Immature natural killer cell (primary cell): ENCODE measurements at places on chromosomes 4 and X. TPM values are rescaled to one million over a fixed set of nuclear protein-coding genes. Genes with fewer than 3 reads are reported as not detected.

- H3K4me1 ChIP-seq, result peaks cover 5% of the 10 kb centered on the region
- no peak overlapping the region for H3K27ac ChIP-seq
- no peaks in the 10 kb centered on the region for H3K27me3 ChIP-seq
- no peak for DNase-seq
These were observed 7.2 kb downstream of the RAB28 start for GRCh38 chr4:13476915-13477314.

DNA sequence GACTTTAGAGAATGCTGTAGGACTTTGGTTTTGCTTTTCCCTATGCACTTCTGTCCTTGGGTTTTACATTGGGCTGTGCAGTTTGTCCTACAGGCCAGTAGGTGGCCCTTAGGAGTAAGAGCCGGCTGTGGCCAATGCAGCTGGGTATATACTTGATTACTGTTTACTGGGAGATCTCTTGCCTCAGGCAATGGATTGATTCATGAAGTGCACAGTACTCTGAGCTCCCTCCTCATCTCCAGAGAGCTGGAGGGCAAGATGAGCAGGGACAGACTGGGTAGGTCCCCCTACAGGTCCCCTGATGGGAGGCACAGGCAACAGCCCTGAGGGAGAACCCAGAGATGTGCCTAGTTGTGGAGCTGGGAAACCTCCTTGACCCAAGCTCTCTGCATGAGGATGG is 103.8 kb upstream of the QRFPR start:
- H3K4me3 ChIP-seq, result no peak overlapping the region
- H3K27me3 ChIP-seq, result no peaks in the 10 kb centered on the region
- H3K4me1 ChIP-seq, result no peaks in the 10 kb centered on the region
- no peak for DNase-seq
- no peak overlapping the region for H3K27ac ChIP-seq
- H3K36me3 ChIP-seq, result no peaks in the 10 kb centered on the region

GRCh38 chr4:42658261-42658660 is 1.4 kb upstream of the ATP8A1 start:
- no peak for DNase-seq
- peaks cover 44% of the 10 kb centered on the region for H3K4me1 ChIP-seq
- H3K4me3 ChIP-seq, result peak overlapping the region; percentile 92
- H3K27ac ChIP-seq, result peak overlapping the region; percentile 95
- peaks cover 8% of the 10 kb centered on the region for H3K27me3 ChIP-seq
- H3K36me3 ChIP-seq, result peaks cover under 1% of the 10 kb centered on the region

GRCh38 chr4:158176108-158176507 is 3.3 kb upstream of the GASK1B start:
- H3K27me3 ChIP-seq, result no peaks in the 10 kb centered on the region
- no peak for DNase-seq
- no peak overlapping the region for H3K4me3 ChIP-seq
- H3K27ac ChIP-seq, result no peak overlapping the region
- no peaks in the 10 kb centered on the region for H3K36me3 ChIP-seq

DNA sequence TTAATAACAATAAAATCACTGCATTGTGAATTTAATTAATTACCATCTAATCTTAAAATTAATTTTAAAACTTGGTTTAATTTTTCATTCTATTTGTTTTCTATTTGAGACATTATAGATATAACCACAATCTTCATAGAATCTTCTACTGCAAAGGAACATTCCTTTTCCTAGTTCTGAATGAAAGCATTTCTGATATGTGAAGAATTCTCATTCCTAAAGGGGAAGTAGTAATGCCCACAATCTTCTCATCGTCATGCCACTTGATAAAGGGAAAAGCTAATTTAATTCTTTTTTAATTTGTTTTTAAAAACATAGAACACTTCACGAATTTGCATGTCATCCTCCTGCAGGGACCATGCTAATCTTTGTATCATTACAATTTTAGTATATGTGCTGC is 23.7 kb downstream of the MGARP start:
- no peak overlapping the region for H3K4me3 ChIP-seq
- H3K36me3 ChIP-seq, result no peaks in the 10 kb centered on the region
- no peak for DNase-seq
- H3K27me3 ChIP-seq, result no peaks in the 10 kb centered on the region
- no peak overlapping the region for H3K27ac ChIP-seq

DNA sequence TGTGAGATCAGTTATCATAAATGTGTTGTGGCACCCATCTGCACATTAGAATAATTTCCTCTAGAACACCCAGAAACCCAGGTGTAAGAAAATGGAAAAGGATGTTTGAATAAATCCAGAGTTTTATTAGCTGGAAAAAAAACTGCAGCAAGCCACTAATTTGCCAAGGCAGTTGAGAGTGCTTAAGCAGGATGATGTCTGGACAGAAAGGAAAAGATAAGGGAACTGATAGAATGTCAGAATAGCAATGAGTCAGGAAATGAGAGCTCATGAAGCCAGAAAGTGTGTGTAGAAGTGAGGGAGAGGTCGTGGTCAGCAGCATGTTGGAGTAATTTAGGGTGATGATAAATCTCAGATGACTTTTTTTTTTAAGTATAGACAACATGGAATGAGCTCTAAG is 15.2 kb upstream of the NEUROG2 start:
- no peaks in the 10 kb centered on the region for H3K36me3 ChIP-seq
- H3K27me3 ChIP-seq, result peaks cover 9% of the 10 kb centered on the region
- H3K4me3 ChIP-seq, result no peak overlapping the region
- no peak overlapping the region for H3K27ac ChIP-seq
- DNase-seq, result no peak

- no peak for DNase-seq
- H3K4me3 ChIP-seq, result no peak overlapping the region
- no peaks in the 10 kb centered on the region for H3K4me1 ChIP-seq
- H3K36me3 ChIP-seq, result no peaks in the 10 kb centered on the region
These were observed 226.1 kb downstream of the QDPR start for GRCh38 chr4:17285747-17286146.

- H3K36me3 ChIP-seq, result no peaks in the 10 kb centered on the region
- peak; percentile 9 for DNase-seq
- peak overlapping the region; percentile 75 for H3K27ac ChIP-seq
- H3K4me1 ChIP-seq, result peaks cover 43% of the 10 kb centered on the region
These were observed 35.1 kb downstream of the TMLHE start for GRCh38 chrX:155577682-155578081.

- DNase-seq, result no peak
- H3K4me3 ChIP-seq, result no peak overlapping the region
- H3K27me3 ChIP-seq, result peaks cover 2% of the 10 kb centered on the region
- H3K27ac ChIP-seq, result no peak overlapping the region
- no peaks in the 10 kb centered on the region for H3K36me3 ChIP-seq
These were observed 571.3 kb downstream of the PACRGL start for GRCh38 chr4:21271439-21272052.

DNA sequence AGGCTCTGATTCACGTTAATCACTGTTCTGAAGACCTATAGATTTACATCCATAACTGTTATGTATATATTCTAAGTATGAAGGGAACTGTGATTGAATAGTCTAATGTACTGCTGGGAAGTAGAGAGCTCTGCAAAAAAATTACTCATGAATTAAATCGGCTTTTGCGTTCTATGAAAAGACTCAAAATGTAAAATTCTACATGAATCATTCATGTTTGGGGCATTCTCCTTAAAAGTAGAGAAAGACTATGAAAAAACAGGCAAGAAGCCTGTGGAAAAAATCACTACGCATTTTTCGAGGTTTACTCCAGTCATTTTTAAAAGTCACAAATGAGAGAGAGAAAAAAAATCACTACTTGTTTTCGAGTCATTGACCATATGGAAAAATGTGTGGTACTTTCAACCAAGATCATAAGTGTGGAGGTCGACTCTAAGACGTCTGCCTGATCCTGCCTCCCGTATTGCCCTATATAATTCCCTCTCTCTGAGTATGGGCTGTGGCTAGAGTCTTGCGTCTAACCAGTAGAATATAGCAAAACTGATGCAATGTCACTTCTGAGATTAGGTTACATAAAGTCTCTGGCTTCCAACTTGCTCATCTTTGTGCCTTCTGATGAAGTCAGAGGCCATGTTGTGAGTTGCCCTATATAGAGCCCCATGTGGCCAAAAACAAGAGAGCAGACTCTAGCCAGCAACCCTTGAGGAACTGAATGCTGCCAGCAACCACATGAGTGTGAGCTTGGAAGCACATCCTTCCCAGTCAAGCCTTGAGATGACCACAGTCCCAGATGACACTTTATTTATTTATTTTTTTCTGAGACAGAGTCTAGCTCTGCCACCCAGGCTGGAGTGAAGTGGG is 32.1 kb upstream of the VEGFD start:
- no peak overlapping the region for H3K4me3 ChIP-seq
- no peak for DNase-seq
- peaks cover 4% of the 10 kb centered on the region for H3K27me3 ChIP-seq
- H3K36me3 ChIP-seq, result no peaks in the 10 kb centered on the region
- H3K27ac ChIP-seq, result no peak overlapping the region

- H3K4me3 ChIP-seq, result no peak overlapping the region
- no peak for DNase-seq
- peaks cover 2% of the 10 kb centered on the region for H3K27me3 ChIP-seq
- H3K27ac ChIP-seq, result no peak overlapping the region
- peaks cover 13% of the 10 kb centered on the region for H3K4me1 ChIP-seq
These were observed 174.5 kb downstream of the SMIM20 start for GRCh38 chr4:26088433-26088928.

GRCh38 chr4:3202836-3203820 is 45.8 kb upstream of the MSANTD1 start:
- H3K27me3 ChIP-seq, result peaks cover 9% of the 10 kb centered on the region
- peak overlapping the region; percentile 99 for H3K27ac ChIP-seq
- peak overlapping the region; percentile 87 for H3K4me3 ChIP-seq
- peak; percentile 59 for DNase-seq

- no peak overlapping the region for H3K27ac ChIP-seq
- H3K36me3 ChIP-seq, result no peaks in the 10 kb centered on the region
- no peak overlapping the region for H3K4me3 ChIP-seq
- H3K27me3 ChIP-seq, result no peaks in the 10 kb centered on the region
- no peak for DNase-seq
- peaks cover 1% of the 10 kb centered on the region for H3K4me1 ChIP-seq
These were observed 76.7 kb downstream of the FTHL17 start for GRCh38 chrX:30995060-30995700.

DNA sequence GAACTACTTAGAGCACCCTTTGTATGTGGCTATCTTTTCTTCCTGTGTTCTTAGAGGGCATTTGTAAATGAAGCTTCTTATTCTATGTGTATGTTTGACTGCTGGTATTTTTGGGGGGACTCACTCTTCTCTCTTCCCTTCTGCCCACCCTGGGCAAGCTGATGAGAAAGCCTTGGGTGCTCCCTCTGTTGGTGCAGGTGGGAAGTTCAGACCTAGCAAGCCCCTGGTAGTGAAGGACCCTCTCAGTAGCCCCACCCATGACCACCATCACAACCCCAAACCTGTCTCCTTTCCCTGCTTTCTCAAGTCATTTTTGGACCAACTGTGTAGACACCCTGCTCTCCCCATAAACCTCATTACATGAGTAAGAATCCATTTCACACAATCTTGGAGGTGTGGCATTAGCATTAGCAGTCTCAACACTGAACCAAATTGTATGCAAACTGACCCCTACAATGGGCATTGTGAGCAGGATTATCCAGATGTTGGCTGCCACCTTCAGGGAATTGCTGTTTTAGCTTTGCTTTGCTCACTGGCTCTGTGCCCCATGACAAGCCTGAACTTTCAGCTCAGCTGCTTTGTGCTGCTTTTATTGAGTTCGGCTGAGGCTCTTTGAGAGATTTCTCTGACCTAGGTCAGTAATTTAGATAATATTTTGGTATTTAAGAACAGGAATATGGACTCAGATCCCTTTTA is 27.9 kb downstream of the TRIM61 start:
- no peaks in the 10 kb centered on the region for H3K4me1 ChIP-seq
- no peak overlapping the region for H3K4me3 ChIP-seq
- no peak for DNase-seq
- H3K27me3 ChIP-seq, result peaks cover 13% of the 10 kb centered on the region

DNA sequence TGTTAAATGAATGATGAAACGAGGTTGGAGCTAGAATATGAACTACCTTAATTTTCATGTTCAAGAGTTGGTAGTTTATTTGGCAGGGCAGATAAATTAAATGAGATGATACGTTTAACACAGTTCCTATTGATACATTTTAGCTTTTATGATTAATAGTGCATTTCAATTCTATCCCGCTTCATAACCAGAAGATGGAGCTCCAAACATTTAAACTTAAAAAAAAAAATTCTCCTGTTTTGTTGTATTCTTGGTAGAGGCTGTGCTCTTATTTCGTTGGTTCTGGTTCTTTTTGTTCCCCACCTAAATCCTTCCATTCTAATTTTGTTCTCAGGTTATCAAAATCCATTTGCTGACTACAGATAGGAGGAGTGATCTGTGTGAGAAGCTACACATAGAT is 71.8 kb upstream of the PTPN13 start:
- H3K4me1 ChIP-seq, result no peaks in the 10 kb centered on the region
- H3K4me3 ChIP-seq, result no peak overlapping the region
- no peak overlapping the region for H3K27ac ChIP-seq
- no peaks in the 10 kb centered on the region for H3K36me3 ChIP-seq
- DNase-seq, result no peak
- H3K27me3 ChIP-seq, result peaks cover 4% of the 10 kb centered on the region

DNA sequence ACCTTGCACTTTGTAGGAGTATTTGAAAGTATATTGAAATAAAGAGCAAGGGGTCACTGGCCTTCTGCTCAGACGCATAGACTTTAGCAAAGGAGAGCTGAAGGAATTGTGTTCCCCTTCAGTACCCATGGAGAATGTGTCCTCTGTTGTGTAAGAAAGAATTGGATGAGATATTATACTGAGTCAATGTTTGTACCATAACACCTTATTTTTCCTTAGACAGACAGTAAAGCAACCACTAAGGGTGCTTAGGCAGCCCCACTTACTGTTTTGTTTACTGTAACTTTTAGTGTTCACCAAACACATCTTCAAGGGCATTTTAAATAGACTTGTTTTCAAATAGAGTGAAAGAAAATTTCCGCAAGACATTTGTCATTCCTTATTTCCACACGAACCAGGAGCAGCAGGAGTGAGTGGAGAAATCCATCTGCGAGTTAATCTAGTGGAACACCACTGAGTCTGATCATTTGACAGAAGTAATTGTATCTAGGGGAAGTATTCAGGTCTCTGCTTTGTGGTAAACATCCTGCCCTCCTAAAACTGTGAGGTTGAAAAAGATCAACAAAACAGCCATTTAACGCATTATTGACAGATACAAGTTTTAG is 89.5 kb downstream of the SLIT2 start:
- no peaks in the 10 kb centered on the region for H3K36me3 ChIP-seq
- DNase-seq, result no peak
- no peaks in the 10 kb centered on the region for H3K27me3 ChIP-seq
- H3K4me1 ChIP-seq, result no peaks in the 10 kb centered on the region
- no peak overlapping the region for H3K27ac ChIP-seq
- no peak overlapping the region for H3K4me3 ChIP-seq

- H3K27ac ChIP-seq, result no peak overlapping the region
- no peaks in the 10 kb centered on the region for H3K4me1 ChIP-seq
- no peaks in the 10 kb centered on the region for H3K36me3 ChIP-seq
- no peak overlapping the region for H3K4me3 ChIP-seq
- H3K27me3 ChIP-seq, result peaks cover 2% of the 10 kb centered on the region
- no peak for DNase-seq
These were observed 203.4 kb downstream of the ZNF674 start for GRCh38 chrX:46341767-46342322.

Gene PCDH19
- polyA plus RNA-seq, result not detected

Gene FUNDC1
- 29.3 TPM for polyA plus RNA-seq

Gene SCML1
- polyA plus RNA-seq, result 1.3 TPM

Gene ABCG2
- polyA plus RNA-seq, result 0.69 TPM

Gene MAGEC1
- not detected for polyA plus RNA-seq

Gene ABCD1
- polyA plus RNA-seq, result 1.7 TPM

Gene NUP62CL
- 1.3 TPM for polyA plus RNA-seq

Gene PNMA5
- not detected for polyA plus RNA-seq

Gene CXCL8
- polyA plus RNA-seq, result 2.1 TPM

Gene SNX25
- polyA plus RNA-seq, result 1.9 TPM

Gene ZNF674
- polyA plus RNA-seq, result not detected

Gene TSPAN7
- polyA plus RNA-seq, result not detected
